ENCODE measurements at places on chromosomes 12 and 14.
A peak's percentile ranks its signal among the peaks of the same experiment; 100 is the strongest.

DNA sequence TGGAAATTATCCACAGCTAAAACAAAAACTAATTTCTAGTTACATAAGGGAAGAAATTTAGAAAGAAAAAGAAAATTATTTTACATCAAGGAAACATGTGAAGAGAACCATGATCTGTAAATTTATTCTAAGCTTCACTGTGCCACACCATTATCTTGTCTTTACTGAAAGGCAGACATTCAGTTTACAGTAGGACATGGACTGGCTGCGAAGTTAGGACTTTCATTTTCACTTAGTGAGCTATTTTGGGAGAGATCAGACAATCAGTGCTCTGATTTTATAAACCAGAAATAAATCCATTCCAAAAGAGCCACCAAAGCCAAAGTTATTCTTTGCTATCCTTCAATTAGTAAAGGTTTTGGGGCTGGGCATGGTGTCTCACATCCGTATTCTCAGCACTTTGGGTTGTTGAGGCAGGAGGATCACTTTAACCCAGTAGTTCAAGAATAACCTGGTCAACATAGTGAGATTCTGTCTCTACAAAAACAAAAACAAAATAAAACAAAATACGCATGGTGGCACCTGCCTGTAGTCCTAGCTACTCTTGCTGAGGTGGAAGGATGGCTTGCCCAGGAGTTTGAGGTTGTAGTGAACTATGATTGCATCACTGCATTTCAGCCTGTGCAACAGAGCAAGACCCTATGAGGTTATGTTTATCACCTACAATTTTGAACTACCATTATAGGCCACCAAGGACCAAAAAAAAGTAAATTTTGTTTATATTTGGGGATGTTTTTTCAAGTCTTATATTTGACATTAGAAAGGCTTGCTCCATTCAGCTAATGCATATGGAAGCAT is 1084.8 kb upstream of the ATXN7L3B start:
- no peak for DNase-seq

GRCh38 chr12:55717011-55718007 is 1.5 kb downstream of the BLOC1S1 start:
- DNase-seq = no peak

GRCh38 chr12:58860788-58861240 is 59.5 kb downstream of the LRIG3 start:
- DNase-seq = no peak

DNA sequence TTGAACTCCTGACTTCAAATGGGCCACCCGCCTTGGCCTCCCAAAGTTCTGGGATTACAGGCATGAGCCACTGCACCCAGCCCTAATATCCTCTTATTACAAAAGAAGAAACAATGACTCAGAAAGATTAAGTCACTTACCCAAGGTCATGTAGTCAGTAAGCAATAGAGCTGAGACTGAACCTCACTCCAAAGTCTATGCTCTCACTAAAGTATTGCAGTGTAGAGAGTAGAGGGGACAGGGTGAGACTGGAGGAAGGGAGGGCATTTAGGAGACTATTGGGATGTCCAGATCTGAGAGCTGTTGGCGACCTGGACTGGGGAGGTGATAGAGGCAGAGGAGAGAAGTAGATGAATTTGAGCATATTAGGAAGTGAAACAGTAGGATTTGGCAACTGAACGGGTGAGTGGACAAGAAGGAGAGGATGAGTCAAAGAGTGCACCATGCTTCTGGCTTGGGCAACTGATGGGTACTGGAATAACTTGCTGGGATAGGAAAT is 11.8 kb downstream of the P2RX7 start:
- no peak for DNase-seq

- no peak for DNase-seq
These were observed 757.1 kb downstream of the NRXN3 start for GRCh38 chr14:78927261-78927660.

DNA sequence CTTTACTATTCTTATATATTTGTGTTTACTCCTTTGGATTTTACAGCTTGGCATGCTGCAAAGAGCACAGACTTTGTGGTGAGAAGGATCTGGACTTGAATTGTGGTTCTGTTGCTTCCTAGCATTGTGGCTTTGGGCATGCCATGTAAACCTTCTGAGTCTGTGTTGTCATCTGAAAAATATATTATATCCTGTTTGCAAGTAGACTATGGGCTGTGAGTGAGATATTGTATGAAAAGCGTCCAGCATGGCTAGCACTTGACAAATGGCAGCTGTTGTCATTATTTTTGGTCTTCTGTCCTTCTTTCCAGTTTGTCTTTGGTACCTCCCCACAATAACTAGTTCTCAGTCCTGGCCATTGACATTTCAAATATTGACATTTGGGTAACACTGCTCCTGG is 61.8 kb upstream of the DACT1 start:
- DNase-seq = no peak

GRCh38 chr14:77488558-77488957 is 10.1 kb downstream of the ISM2 start:
- no peak for DNase-seq

- no peak for DNase-seq
These were observed 1.4 kb downstream of the ASPG start for GRCh38 chr14:104086661-104087461.

DNA sequence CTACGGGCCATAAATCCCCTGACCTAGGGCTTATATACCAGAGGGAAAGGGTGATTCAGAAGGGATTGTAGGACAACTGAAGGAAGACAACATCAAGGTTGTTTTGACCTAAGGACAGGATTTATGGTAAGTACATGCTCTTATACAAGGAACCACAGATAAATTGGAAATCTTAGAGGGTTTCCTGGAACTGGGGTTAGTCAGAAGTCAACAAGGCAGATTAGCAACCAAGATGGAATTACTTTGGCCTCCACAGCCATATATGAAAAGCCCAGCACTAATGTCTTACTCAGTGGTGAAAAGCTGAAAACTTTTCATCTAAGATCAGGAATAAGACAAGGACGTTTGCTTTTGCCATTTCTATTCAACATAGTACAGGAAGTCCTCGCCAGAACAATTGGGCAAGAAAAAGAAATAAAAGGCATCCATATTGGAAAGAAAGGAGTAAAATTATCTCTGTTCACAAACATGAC is 5.4 kb downstream of the TMBIM4 start:
- DNase-seq = no peak

GRCh38 chr14:100891501-100892445 is 11.7 kb downstream of the RTL1 start:
- no peak for DNase-seq

- no peak for DNase-seq
These were observed 118.7 kb downstream of the BRMS1L start for GRCh38 chr14:35944847-35945246.

DNA sequence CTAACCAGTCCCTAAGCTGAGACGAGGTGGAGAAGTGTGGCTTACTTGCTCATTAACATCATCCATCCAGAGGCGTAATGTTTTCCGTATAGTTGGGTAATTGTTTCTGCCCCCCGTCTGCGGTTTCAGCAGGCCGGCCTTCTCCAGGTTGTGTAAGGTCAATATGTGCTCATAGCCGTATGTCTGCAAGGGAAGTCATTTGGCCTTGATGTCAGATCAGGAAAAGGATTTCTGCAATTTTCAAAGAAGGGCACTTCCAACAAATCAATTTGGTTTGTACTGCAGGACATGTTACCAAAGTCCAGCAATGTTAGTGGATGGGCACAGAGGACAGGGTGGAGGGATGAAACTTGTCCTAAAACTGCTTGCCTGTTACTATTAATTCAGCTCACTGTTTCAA is 9.9 kb upstream of the DIABLO start:
- no peak for DNase-seq

- DNase-seq = no peak
These were observed 82.8 kb downstream of the B4GALNT3 start for GRCh38 chr12:542395-543113.

DNA sequence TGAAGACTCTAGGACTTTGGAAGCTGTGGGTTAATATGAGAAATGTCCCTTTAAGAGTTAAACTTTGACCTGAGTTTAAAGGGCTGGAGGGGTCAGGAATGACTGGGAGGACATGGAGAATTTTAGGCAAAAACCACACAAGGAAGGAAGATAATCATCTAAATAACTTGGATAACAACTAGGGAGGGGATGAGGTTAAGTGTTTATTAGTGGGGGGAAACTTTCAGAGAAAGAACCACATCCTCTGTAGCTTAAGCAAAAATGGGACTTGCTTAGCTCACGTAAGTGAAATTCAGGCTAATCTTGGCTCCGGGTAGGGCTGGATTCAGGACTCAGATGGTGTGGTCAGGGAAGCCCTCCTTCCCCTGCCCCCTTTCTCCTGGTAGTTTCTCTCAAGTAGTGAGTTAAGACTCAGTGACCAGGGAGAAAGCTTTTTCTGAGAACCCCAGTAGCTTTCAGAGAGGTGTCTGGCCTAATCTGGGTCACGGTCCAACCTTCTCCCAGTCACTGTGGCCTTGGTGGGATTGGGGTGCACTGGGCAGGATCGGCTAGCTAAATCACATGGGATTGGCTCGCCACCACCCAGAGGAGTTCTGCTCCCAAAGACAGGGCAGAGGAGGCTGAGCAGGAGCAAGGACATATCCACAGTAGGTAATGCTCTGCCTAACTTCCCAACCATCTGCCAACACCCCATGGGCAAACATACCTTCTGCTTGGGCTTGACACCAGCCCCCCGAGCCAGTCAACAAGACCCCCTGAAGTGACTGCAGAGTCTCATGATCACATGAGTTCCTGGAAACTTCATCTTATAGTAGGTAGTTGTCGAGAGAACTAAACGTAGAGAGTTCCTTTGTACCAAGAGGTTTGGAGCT is 52.8 kb downstream of the ARF6 start:
- DNase-seq = no peak

GRCh38 chr12:89243771-89244170 is 108.5 kb downstream of the DUSP6 start:
- no peak for DNase-seq

DNA sequence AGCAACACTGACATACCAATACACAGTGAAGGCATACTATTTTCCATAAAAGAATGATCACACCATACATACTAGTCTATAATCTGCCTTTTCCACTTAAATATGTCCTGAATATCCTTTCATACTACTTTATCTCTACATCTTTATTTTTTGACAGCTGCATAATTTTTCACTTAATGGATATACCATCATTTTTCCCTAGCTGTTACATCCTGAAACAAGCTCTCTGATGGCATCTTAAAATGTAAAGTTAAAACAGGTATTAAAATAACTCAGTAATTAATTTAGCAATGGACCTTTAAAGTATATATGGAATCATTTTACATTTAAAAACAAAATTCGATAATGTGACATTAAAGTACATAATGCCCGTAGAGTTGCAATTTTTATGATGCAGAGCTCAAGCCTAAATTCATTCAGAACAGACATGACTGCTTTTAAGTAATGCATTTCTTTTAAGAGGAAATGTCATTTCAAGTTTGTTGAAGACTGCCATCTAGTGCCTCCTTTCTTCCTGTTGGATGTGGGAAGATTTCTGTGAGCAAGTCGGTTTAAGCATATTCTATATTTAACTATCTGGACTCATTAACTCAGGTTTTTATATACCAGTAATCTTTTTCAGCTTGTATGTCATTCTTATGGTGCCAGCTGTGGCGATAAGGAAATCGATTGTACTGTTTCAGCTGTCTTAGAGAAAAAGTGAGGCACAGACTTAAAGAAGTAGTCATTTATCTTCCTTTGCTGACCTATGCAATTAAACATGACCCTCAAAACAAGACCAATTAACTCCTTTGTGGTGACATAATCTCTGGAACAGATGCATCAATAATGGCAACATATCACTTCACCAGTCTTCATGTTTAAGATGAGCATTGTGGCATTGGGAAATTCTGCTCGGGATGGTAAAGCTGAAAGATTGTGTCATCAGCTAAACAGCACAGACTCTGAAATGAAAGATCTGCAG is 20.3 kb downstream of the PRICKLE1 start:
- DNase-seq = peak; percentile 20

DNA sequence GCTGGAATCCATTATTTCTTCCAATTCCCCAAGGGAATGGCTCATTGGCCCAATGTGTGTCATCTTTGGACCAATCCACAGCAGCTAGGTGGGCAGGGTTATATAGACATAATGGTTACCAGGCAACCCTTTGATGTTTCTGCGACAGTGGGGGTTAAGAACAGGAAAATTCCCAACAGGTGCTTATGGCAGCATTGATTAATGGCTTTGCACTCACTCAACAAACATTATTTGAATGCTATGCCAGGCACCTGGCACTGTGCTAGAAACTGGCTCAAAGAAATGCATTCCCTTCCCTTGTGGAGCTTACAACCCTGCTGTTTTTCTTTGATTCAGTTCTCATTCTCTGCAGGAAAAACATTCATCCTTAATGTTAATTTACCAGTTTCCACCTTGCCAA is 1221.0 kb downstream of the AACS start:
- no peak for DNase-seq

- DNase-seq = no peak
These were observed 133.0 kb upstream of the TMCC3 start for GRCh38 chr12:94783343-94783742.

DNA sequence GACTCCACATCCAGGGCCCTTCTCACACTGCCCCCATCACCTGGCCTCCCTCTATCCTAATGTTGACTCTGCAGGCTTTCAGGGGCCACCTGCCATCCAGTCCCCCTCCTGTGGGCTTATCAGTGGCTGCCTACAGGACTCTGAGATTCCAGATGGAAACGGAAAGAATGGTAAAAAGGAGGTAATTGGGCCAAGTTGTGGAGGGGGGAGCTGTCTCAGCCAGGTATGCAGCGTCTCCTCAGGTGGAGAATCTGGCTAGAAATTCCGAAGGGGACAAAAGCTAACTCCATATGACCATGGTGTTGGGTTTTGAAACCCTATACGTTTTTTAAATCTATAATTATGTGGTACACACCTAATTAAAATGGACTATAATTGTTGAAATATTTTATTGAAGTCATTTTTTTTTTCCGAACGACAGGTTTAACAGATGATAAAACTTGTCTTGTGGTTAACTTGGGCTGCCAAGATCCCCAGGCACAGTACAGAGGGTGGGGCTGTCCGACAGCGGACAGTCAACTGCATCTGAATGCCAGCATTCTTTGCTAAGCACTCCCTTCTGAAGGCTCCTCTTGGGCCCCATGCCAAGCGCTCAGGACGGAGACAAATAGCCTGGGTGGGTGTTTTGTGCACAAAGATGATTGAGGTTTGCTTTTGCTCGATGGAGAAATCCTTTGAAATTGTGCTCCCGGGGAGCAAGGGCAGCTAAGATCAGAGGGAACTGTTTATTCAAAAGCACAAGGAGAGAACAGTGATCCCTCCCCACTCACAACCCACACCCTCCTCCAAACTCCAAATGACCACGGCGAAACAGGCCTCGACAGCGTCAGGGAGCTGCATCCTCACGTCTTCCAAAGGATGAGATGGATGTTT is 365.6 kb downstream of the BCL11B start:
- DNase-seq = no peak

- no peak for DNase-seq
These were observed 592 bp upstream of the USP15 start for GRCh38 chr12:62259631-62259992.

DNA sequence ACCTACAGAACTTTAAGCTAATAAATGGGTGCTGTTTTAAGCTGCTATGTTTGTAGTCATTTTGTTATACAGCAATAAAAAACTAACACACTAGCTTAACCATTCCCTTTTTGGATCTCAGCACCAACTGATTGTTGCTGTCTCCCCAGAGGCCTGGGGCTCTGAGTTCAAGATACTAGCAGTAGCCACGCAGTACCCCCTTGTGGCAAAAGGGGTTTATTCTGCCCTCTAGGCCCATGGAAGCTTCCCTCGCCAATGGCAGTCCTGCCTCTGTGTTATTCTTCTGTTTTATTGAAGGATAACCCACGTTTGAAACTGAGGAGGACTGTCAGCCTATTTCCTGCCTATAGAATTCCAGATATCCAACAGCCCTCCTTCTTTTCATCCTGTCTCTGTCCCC is 455.3 kb upstream of the ATP2B1 start:
- DNase-seq = no peak

- DNase-seq = no peak
These were observed 10.3 kb downstream of the TBPL2 start for GRCh38 chr14:55430024-55430690.
